ENCODE measurements at places on chromosomes 6 and 20. TPM values are rescaled to one million over a fixed set of nuclear protein-coding genes. Genes with fewer than 3 reads are reported as not detected.

- H3K4me1 ChIP-seq, result no peaks in the 10 kb centered on the region
- no peak for DNase-seq
- no peak overlapping the region for H3K27ac ChIP-seq
- no peaks in the 10 kb centered on the region for H3K27me3 ChIP-seq
- no peak overlapping the region for H3K4me3 ChIP-seq
- no peaks in the 10 kb centered on the region for H3K36me3 ChIP-seq
Observed at GRCh38 chr20:48165401-48165685, 380.1 kb upstream of the SULF2 start.

DNA sequence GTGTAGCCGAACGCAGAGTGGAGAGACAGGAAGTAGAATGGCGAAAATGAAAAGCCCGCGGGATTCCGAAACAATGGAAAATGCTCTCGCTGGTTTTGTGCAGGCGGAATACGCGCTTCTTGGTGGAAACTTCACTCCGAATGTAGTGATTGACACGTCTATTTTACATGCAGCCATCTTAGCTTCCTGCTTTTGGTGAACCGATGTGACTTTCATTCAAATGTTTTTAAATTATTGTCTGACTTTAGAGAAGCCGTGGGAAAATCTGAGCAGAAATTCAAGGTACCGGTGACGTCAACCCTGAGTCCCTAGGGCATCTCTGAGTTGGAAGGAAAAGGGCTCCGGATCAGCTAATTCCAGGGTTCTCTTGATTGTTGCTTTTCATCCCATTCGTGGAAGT, 11.4 kb downstream of the GPX5 start:
- H3K27ac ChIP-seq, result no peak overlapping the region
- H3K4me1 ChIP-seq, result no peaks in the 10 kb centered on the region
- H3K27me3 ChIP-seq, result no peaks in the 10 kb centered on the region
- no peak overlapping the region for H3K4me3 ChIP-seq

DNA sequence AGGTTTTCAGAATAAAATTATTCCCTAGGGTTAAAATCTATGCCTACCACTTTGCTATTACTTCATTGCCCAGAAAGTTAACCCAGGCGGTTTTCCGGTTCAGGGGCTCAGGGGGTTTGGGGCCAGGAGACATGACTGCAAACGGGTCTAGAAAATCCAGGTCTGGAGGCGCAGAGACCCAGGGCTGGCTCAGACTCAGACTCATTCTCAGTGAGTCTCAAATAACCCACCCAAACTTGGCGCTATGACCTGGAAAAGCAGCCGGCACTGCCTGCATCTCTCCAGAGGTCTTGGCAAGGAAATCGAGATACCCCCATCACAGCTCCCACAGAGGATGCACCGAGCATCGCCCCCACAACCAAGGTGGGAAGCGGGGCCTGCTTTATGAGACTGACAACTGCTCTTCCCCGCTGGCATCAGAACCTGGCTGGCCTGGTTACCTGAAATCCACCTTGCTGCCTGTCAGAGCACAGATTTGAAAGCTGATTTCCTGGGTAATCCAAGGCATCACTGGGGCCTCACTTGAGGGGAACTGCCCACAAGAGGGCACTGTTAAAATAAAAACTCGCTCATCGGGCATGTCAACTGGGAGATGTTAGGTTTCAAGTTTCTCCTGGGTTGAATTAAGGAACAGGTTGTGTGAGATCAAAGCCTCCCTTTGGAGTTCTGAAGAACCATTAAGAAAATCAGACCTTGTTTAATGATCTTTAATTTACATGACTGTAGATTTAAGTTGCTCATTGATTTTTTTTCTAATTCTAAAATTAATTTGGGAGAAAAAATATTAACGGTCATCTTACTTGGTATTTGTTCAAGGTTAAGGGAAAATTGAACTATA, 55.1 kb downstream of the KIF16B start:
- peak; percentile 57 for DNase-seq
- no peak overlapping the region for H3K27ac ChIP-seq
- H3K4me3 ChIP-seq, result no peak overlapping the region
- no peaks in the 10 kb centered on the region for H3K27me3 ChIP-seq
- H3K36me3 ChIP-seq, result no peaks in the 10 kb centered on the region

- H3K36me3 ChIP-seq, result peaks cover 7% of the 10 kb centered on the region
- H3K4me1 ChIP-seq, result peaks cover 41% of the 10 kb centered on the region
- peak; percentile 71 for DNase-seq
- no peak overlapping the region for H3K4me3 ChIP-seq
- peak overlapping the region; percentile 72 for H3K27ac ChIP-seq
Observed at GRCh38 chr20:45336530-45337366, 11.5 kb downstream of the SDC4 start.

DNA sequence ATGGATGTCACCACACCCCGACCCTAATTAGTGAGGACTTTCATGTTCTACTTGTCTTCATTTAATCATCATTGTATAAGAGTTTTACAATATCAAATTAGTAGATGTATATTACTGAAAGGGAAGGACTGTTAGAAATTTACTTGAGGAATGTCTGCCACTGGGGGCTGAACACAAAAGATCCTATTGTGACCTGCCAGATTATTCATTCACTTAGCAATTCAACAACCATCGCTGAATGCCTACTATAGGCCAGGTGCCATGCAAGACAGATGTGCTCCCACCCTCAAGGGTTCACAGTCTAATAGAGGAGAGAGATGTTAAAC, 8.0 kb upstream of the RBCK1 start:
- no peak for DNase-seq
- no peak overlapping the region for H3K27ac ChIP-seq
- no peaks in the 10 kb centered on the region for H3K4me1 ChIP-seq
- no peaks in the 10 kb centered on the region for H3K27me3 ChIP-seq

GRCh38 chr20:29689411-29690225, 1567.8 kb upstream of the DEFB115 start:
- no peaks in the 10 kb centered on the region for H3K27me3 ChIP-seq
- H3K4me3 ChIP-seq, result no peak overlapping the region
- H3K27ac ChIP-seq, result no peak overlapping the region
- DNase-seq, result no peak

GRCh38 chr20:4040283-4041179, 25.2 kb upstream of the RNF24 start:
- H3K27me3 ChIP-seq, result no peaks in the 10 kb centered on the region
- peaks cover 6% of the 10 kb centered on the region for H3K4me1 ChIP-seq
- no peaks in the 10 kb centered on the region for H3K36me3 ChIP-seq
- H3K4me3 ChIP-seq, result no peak overlapping the region

GRCh38 chr6:111407686-111408085, 75.3 kb downstream of the REV3L start:
- no peak overlapping the region for H3K4me3 ChIP-seq
- no peak overlapping the region for H3K27ac ChIP-seq
- H3K27me3 ChIP-seq, result no peaks in the 10 kb centered on the region
- peaks cover 4% of the 10 kb centered on the region for H3K36me3 ChIP-seq

GRCh38 chr6:69693762-69694161, 103.0 kb downstream of the LMBRD1 start:
- no peak overlapping the region for H3K27ac ChIP-seq
- H3K27me3 ChIP-seq, result no peaks in the 10 kb centered on the region
- H3K4me1 ChIP-seq, result no peaks in the 10 kb centered on the region
- DNase-seq, result no peak

DNA sequence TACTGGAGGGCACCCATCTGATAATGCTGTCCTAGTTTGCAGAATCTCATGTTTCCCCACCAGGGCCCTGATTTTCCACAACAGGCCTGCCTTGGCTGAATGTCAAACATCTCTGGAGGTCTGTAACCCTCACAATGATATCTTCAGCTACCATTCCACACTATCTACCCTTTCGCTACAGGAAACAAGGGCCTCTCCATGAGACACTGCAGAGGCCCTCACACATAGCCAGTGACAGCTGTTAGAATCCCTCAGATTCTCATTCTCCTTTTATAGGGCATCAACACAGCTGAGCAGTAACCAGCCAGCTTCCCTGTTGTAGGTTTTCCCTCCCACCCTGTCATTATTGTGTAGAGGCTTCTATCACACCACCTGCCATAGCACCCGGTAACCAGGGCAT, 29.6 kb upstream of the MICB start:
- no peak overlapping the region for H3K27ac ChIP-seq
- no peak for DNase-seq
- no peak overlapping the region for H3K4me3 ChIP-seq

DNA sequence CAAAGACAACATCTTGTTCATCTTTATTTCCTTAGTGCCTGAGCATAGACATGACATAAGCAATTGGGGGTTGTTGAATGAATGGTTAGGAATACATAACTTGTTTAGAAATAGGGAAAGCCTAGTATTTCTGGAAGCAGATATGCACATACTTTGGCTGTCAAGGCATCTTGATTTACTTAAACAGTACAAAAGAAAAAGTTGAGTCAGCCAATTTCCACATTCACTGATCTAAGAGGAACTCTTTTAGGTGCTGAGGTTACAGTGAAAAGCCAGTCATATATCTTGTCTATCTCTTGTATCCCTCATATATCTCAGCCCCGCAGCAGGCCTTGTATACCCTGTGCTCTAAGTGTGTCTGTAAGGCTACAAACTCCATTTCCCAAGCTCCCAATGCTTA, 11.6 kb downstream of the ZKSCAN4 start:
- H3K4me3 ChIP-seq, result no peak overlapping the region
- no peaks in the 10 kb centered on the region for H3K27me3 ChIP-seq
- H3K4me1 ChIP-seq, result no peaks in the 10 kb centered on the region
- DNase-seq, result no peak

DNA sequence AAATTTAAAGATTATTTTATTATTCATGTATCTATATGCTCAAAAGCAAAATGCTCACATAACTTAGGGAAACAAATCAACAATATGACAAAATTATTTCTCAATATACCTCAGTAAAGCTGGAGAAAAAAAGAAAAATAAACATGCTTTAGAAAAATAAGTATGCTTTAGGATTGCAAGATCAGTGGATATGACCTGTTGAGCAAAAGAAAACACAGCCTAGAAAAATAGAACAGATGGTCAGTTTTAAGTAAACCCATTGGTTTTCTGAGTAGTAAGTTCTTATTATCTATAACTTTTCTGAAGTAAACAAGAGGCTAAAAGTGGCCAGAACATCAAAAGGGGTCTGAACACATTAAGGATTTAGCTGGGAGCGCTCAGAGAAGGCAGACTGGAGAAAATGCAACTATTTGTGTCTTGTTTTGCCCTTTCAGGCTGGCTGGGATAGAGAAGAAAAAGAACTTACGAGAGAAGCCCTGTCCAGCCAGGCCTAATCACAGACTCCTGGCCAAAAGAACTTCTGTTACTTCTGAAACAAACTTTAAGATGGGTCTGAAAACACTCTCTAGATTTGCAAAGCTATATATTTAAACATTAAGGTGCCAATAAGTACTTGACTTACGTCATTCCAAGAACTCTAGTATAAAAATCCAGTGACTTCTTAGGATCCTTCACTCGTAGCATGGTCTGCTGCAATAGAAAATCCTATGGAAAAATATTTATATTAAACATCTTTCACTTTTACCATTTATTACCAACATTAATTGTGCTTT, 16.5 kb downstream of the GLO1 start:
- DNase-seq, result no peak
- H3K36me3 ChIP-seq, result no peaks in the 10 kb centered on the region
- no peaks in the 10 kb centered on the region for H3K27me3 ChIP-seq
- no peak overlapping the region for H3K4me3 ChIP-seq

DNA sequence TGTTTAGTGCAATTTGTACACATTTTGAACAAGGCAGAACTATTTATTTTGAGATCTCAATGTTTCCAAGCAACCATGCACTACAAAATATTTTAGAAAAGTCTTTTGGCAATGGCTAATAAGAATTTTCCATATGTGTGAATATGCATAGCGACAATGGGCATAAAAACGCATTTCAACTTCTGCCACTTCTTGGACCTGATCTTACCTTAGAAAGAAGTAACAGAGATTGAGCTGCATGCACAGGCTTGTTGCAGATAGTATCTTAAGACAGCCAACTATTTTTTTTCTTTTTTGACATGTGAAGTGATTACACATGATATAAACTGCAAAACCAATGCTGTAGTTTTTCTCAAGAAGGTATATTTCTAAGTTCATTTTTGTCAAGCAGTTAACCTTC, 210.4 kb upstream of the PHACTR1 start:
- H3K27me3 ChIP-seq, result no peaks in the 10 kb centered on the region
- no peak for DNase-seq
- H3K4me1 ChIP-seq, result no peaks in the 10 kb centered on the region

DNA sequence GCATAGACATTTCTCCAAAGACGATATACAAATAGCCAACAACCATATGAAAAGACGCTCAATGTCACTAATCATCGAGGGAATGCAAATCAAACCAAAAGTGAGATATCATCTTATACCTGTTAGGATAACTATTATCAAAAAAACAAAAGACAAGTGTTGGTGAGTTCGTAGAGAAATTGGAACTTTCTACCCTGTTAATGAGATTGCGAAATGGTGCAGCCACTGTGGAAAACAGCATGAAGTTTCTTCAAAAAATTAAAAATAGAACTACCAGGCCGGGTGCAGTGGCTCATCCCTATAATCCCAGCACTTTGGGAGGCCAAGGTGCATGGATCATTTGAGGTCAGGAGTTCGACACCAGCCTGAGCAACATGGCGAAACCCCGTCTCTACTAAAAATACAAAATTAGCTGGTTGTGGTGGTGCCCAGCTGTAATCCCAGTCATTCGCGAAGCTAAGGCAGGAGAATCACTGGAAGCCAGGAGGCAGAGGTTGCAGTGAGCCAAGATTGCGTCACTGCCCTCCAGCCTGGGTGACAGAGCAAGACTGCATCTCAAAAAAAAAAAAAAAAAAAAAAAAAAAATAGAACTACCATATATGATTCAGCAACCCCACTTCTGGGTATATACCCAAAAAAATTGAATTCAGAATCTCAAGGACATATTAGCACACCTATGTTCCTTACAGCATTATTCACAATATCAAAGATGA, 170.0 kb upstream of the ZNF184 start:
- H3K27ac ChIP-seq, result no peak overlapping the region
- H3K36me3 ChIP-seq, result no peaks in the 10 kb centered on the region
- DNase-seq, result no peak

DNA sequence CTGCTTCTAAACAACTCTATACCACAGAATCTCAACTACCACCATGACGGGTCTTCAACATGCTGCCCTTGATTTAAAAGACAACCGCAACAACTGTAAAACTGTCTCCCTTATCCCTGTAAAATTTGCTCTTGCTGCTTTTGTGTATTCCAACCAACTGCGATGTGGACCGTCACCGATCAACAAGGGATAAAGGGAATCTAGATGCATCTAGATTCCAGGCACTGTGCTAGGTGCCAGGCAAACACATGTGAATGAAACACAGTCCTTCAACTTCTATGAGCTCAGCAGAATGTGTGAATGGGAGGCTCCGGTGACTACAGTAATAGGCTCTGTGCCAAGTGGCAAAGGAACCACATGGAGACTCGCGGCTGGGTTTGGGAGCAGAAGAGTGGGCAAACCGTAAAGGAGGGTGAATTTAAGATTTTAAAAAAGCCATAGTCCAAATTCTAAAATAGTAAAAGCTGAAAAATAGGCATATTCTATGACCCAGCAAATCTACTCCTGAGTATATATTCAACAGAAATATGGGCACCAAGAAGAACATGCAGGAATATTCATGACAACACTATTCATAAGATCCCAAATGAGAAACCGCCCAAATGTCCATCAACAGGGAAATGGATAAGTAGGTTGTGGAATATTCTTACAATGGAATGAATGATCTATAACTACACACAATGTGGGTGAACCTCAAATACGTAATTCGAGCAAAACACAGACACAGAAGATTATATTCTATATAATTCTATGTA, 3.7 kb upstream of the PRND start:
- no peaks in the 10 kb centered on the region for H3K27me3 ChIP-seq
- no peak for DNase-seq
- H3K27ac ChIP-seq, result no peak overlapping the region
- no peaks in the 10 kb centered on the region for H3K36me3 ChIP-seq
- H3K4me3 ChIP-seq, result no peak overlapping the region

The SLC32A1 gene
- not detected for total RNA-seq

The RHAG gene
- total RNA-seq, result 0.54 TPM

The LIME1 gene
- total RNA-seq, result 20.0 TPM

The EMILIN3 gene
- total RNA-seq, result 0.40 TPM

The MEI4 gene
- not detected for total RNA-seq

The PI16 gene
- total RNA-seq, result 1.2 TPM

The KCNQ5 gene
- total RNA-seq, result 0.22 TPM

The PNISR gene
- 61.4 TPM for total RNA-seq

Measured in colonic mucosa (tissue), 4 donors.